ENCODE measurements at places on chromosomes 7 and 10.

DNA sequence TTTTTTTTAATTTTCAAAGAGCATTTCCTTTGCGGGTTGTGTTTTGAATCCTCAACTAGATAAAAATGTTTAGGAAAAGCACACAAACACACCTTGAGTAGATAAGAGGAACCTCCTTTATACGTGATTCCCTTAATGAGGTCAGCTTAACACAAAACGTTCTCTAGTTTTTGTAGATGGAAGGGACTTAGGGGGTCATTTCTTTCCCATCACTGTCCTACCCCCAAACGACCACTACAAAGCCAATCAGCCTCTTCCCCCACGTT lies 1.2 kb downstream of the SUV39H2 start:
- no peak for DNase-seq

GRCh38 chr10:123229927-123230630 lies 75.9 kb downstream of the BUB3 start:
- DNase-seq = no peak

DNA sequence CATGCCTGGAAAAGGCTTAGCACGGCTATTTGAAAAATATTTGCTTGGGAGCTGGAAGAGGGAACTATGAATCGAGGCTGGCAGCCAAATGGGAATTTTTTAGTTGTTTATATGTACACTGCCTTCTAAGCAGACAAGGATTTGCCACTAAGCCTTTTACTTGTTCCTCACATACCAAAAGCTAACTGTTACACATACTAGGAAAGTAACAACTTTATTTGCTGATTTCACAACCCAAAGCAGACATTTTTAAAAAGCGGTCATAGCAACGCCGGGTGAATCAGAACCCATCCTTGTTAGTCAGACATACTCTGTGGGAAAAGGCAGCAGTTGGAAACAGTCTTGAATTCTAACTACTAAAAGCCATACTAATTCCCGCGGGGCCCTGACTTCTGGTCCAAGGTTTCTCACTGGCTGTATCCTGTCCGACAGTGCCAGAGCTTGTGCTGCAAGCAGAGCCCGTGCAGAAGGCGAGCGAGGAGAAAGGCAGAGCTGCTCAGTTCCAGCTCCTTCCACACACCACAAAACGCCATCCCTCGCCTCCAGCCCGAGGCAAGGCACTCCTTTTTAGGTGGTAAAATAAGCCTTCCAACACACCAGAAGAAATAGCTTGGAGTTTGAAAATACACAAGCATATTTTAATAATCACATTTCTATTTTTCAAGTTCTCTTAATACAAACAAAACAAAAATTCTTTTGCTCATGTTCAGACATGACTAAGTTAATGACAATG lies 89.2 kb downstream of the RNF216 start:
- peak; percentile 75 for DNase-seq

- no peak for DNase-seq
Measured at GRCh38 chr7:106294334-106294733, 9.6 kb upstream of the NAMPT start.

- DNase-seq = no peak
Measured at GRCh38 chr10:52541006-52541473, 227.0 kb downstream of the DKK1 start.

DNA sequence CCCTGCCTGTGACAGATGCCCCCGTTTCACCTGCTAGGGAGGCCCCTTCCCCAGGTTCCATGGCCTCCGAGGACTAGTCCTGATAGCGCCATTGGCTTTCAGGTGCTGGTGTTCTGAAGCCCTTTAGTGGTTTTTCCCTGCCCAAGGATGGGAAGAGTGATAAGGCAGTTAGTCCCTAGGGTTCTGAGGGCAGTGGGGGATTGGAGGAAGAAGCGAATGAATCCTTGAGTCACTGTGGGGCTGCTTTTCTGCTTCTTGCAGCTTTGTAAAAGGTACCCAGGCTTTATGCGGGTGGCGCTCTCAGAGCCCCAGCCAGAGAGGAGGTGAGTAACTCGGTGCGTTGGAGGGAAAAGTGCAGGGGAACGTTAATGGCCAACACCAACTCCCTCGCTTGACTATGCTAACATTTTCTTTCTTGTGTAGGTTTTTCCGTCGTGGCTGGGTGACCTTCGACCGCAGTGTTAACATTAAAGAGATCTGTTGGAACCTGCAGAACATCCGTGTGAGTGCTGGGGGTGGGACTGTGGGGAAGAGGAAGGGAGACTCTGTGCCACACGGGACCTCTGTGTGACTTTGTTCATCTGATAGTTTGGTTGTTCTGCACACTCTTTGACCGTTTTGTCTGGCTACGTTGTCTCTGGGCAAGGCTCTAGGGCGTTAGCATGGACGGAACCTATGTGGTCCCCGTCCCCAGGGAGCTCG lies 3.9 kb downstream of the UFSP1 start:
- DNase-seq = no peak

DNA sequence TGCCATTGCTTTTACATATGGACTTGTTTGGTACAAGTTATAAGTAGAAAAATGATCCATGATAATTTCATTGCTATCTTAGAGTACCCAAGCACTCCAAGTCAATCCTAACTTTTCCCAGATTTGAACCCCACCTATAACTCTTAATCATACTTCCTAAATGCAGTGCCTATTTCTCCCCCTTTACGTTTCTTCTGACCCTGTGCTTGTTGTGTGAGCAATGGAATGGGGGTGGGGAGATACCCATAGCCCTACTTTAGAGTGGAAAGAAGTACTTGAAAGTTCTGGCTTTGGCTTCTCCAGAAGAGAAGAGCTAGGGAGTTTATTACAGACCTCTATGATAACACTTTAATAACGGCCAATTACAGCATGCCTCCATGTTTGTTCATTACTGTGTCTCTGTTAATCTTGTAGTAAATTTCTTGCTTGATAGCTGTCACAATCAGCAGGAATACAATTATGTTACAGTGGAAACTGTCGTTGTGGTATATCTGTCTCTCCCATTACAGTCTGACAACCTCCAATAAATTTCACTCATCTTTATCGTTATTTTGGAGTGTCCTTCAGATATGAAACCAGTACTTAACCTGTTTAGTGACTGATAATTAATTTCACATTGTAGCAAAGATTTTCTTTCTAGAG lies 34.0 kb downstream of the CNPY1 start:
- DNase-seq = no peak

DNA sequence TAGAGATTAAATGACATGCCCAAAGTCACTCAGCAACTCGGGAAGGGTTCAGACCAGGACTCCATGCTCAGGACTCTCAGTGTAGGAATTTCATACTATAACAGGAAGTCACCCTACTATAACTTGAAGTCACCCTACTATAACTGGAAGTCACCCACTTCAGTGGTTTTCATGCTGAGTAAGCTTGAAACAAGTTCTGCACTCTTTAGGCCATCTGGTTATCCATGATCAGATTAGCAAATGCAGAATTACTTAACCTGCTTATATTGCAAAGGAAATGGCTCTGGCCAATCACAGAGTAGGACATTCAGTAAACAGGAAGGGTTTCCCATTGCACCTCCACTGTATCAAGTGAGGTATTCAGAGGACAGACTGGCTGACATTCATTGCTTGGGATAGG lies 1240.4 kb downstream of the GATA3 start:
- peak; percentile 87 for DNase-seq

Measured in inflammatory macrophage (primary cell).